ENCODE measurements at places on chromosomes 4 and X.

DNA sequence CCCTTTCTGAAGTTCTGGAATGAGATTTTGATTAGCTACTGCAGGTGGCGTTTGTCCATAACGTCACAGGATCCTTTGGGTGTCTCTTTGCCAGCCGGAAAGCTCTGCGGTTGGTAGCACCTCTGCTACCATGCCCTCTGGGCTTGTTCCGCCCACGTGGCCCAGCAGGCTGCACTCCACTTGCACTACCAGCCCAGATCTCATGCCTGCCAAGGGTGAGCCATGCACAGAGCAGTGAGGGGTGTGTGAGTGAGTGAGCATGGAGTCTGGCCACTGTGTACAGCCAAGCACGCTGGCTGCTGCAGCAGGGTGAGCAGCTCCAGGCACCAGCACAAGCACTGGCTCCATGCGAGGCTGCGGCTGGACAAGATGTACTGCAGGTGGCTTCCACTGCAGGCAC, 6.6 kb upstream of the HNRNPD start:
- DNase-seq: no peak

DNA sequence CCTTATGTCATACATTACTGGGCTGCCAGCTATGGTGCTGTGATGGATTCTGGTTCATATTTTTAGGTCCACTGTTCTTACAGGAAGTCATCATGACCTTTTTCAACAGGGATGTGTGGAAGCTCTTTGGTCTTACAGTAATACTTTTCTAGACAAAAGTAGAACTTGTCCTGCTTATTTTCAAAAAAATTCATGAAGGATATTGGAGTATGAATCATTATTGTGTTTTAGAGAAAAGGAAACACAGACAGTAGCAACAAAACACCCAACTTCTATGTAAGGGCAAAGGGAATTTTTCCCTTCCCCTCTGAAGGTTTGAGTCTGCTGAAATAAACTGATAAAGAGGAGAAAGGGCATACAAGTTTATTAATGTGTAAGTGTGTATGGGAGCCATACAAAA, 54.7 kb upstream of the FAM9C start:
- DNase-seq: no peak

GRCh38 chrX:33126469-33126868, 84.9 kb downstream of the DMD start:
- no peak for DNase-seq

DNA sequence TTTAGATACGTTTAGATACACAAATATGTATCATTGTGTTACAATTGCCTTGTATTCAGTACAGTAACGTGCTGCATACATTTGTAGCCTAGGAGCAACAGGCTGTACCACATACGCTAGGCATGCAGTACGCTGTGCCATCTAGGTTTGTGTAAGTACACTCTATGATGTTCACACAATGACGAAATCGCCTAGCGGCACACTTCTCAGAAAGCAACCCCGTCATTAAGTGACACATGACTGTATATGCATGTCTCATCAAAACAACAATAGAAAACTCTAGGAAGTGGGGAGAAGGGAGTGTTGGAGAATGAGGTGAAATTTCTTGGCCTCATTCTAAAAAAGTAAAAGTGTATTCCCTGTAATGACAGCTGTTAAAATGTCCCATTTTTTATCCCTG, 32.7 kb downstream of the CCDC149 start:
- no peak for DNase-seq

DNA sequence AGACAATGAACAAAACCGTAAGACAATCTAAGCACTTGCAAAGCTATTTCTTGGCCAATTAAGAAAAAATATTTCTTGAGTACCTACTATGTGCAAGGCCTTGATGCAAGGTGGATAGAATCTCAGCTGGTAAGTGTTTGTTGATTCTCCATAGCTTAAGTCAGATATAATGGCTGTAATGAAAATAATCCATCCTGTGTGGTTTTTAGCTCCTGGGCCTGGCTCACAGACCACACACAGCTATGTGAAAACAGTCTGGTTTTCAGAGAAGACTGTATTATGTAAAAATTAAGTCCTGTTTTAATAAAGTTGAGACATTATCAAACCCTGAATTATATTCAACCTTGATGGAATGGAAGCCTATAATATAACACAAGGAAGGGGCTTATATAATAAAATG, 7.8 kb upstream of the DDIT4L start:
- no peak for DNase-seq

GRCh38 chrX:81586096-81586495, 384.2 kb downstream of the SH3BGRL start:
- no peak for DNase-seq

GRCh38 chr4:130395871-130396270, 1299.9 kb downstream of the C4orf33 start:
- no peak for DNase-seq

DNA sequence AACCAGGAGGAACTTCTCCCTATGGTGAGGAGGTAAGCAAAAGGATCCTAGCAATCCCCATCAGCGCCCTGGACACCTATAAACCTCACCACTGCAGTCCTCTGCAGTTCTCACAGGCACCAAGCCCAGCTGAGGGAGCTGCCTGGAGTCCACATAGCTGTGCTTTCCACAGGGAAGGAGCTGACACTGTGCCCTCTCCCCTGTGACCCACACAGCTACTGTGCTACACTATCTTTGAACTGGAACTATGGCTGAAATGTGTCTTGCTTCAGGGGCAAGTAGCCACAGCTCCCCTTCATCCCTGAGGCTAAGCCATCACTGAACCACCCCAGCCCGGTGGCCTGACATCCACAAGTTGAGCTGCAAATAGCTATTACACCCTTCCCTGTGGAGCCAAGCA, 208.5 kb upstream of the RPL34 start:
- no peak for DNase-seq

DNA sequence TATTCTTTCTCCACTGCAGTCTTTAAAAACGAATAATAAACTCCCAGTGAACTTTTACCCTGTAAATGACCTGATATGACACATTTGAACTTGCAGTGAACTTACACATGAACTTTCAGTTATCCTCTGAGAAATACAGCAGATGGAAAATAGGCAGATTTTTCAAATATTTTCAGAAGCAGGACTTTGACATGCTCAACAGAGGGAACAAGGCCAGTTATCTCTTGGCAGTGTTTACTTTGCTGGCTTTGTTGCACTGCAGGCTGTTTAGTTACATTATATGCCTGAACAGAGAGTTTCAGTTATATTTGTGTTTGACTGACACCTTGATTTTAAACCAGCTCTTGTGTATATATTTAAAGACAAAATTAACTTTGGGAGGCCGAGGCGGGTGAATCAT, 47.6 kb upstream of the FGG start:
- DNase-seq: no peak

GRCh38 chr4:181150191-181150590, 1093.0 kb upstream of the TENM3 start:
- DNase-seq: no peak

- no peak for DNase-seq
Measured at GRCh38 chr4:145107126-145107525, 9.0 kb downstream of the ABCE1 start.

DNA sequence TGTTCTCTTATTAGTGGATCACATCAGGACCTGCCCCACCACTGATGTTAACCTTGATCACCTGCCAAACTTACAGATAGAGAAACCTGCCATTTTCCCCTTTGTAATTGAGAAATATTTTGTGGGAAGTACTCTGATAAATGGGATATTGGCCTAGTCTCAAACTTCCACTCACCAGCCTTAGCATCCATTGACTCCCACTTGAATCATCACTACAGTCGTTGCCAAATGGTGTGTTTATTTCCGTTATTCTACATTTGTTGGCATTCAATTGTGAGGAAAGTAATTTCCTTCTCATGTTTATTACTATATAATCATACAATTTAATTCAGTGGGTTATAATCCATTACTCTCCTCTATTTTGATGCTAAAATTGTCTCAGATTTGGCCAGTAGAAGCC, 156.4 kb upstream of the CXCL13 start:
- DNase-seq: no peak

DNA sequence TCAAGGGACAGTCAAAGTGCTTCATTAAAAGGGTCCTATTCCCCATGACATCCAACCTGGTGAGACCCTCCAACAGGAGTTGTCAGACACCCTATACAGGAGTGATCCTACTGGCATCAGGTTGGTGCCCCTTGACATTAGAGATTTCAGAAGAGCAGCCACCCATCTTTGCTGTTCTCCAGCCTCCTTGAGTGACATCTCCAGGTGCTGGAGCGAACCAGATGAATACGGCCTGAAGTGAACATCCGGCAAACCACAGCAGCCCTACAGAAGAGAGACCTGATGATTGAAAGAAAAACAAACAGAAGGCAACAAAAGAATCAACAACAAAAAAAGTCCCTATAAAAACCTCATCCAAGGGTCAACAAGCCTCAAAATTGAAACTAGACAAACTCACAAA, 146.1 kb upstream of the PBDC1 start:
- no peak for DNase-seq

- no peak for DNase-seq
Measured at GRCh38 chr4:87895964-87896621, 63.3 kb downstream of the MEPE start.

DNA sequence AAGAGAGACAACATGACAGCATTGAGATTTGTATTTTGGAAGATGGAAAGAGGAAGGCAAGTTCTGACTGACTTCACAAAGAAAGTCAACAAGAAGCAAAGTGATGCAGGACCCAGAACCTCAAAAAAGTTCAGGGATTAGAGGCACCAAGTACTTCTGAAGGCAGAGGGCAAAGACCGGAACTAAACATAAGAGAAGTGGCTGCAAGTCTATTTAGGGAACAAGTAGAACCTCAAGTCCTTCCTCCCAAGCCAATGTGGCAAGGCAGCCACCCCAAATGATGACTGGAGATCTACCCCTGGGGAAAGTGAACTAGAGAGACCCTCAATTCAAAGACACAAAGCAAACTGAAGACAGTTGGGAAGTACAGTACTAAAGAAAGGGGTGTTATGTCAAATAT, 46.6 kb downstream of the SLC39A8 start:
- no peak for DNase-seq

- peak; percentile 55 for DNase-seq
Measured at GRCh38 chrX:153400146-153401132, 711 bp downstream of the PNMA6E start.

- DNase-seq: no peak
Measured at GRCh38 chr4:173038192-173038896, 130.3 kb upstream of the GALNT7 start.

GRCh38 chr4:129043523-129043922, 49.8 kb downstream of the SCLT1 start:
- no peak for DNase-seq

DNA sequence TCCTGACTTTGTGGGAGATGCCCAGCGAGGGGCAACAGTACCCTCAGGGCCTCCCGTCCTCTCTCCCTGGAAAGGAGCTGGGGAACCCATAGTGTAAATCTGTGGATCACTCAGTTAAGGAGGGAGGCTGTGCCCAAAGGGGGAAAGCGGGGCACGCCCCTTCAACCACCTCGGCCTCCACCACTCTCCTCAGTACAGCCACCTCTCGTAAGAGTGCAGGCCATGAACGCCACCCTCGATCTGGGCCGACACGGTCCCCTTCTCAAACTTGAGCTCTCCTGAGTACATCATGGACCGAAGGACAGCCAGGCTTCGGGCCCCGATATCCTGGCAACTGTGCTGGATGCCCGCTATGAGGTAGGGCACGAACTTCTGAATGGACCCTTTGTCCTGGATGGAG, 221.8 kb upstream of the ATP6AP2 start:
- no peak for DNase-seq

GRCh38 chr4:166277401-166277800, 404.4 kb downstream of the TLL1 start:
- DNase-seq: no peak

- DNase-seq: no peak
Measured at GRCh38 chr4:92847026-92847425, 543.3 kb downstream of the GRID2 start.

GRCh38 chrX:55107911-55108310, 19.1 kb downstream of the PAGE2 start:
- DNase-seq: no peak

DNA sequence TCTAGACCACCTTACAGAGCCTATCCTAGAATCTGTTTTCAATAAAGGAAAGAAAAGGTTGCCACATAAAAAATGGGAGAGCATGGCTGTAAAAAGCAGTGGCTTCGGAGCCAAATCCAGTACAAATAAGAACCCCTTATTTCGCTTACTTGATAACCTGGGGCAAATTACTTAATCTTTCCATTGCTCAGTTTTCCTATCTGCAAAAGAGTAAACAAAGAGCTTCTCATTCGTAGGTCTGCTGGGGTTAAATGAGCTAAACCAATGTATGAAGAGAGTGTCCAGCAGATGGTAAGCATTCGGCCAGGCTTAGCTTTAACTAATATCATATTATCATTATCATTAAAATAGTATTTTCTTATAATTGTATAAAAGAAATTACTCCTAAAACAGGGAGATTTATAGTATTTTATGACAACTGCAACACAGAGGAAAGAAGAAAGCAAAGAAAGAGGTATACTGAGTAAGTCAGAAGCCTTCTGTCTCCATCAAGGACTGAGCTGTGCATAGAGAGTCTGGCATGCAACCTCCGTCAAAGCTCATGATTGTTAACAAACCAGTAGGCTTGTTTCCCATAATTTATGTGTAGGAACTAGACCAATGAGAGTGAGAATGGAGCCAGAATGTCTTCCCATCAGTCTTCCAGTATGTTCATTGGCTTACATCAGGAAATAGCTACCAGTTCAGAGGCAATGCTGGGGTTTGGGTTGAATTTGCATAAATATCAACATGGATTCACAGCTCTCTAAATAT, 364.9 kb downstream of the UNC5C start:
- DNase-seq: no peak

DNA sequence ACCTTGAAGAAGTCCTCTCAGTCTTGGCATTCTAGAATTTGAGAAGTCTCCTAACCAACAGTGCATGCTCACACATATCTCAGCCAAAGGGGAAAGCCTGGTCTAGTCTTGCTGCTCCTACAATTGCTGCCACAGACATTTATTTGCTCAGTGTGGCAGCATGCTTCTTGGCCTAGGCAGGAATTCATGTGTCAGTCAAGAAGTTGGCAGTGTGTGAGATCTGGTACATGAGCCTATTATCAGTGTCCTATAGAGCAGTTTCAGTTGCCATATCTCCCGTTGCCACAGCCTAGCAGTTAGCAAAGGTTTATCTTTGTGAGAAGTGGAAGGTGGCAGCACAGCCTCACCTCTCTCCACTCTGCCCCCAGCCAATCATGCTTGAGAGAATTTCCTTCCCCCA, 176.9 kb upstream of the ARHGEF9 start:
- no peak for DNase-seq

DNA sequence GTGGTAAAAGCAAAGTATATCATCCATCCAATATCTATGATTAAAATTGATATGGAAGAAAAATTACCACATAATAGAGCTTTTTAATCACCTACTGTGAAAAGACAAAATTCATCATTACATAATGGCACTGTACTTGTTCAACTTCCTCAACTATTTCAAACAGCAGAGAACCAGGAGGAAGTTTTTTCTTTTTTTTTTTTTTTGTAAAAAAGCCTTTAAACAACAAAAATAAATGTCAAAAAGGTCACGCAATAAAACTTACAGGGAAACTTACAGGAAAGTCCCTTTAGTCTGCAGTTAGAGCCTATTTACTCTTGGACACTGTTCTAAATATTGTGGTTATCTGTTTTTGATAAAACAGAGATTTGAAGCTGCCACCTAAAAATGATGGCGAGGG, 4.8 kb downstream of the PDGFC start:
- DNase-seq: no peak
